GOT3 (cell line): ENCODE measurements at places on chromosomes 3 and 15.

DNA sequence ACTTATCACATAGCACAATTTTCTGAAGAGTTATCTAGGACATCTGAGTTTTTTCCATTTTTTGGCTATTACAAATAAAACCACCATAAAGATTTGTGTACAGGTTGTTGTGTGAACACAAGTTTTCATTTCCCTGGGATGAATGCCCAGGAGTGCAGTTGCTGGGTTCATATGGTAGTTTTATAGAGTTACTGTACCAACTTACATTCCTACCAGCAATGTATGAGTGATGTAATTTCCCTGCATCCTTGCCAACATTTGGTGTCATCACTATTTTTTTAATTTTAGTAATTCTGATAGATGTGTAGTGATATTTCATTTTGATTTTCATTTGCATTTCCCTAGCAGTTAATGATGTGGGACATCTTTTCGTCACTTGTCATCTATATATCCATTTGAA lies 20.5 kb downstream of the FILIP1L start:
- DNase-seq, result no peak

DNA sequence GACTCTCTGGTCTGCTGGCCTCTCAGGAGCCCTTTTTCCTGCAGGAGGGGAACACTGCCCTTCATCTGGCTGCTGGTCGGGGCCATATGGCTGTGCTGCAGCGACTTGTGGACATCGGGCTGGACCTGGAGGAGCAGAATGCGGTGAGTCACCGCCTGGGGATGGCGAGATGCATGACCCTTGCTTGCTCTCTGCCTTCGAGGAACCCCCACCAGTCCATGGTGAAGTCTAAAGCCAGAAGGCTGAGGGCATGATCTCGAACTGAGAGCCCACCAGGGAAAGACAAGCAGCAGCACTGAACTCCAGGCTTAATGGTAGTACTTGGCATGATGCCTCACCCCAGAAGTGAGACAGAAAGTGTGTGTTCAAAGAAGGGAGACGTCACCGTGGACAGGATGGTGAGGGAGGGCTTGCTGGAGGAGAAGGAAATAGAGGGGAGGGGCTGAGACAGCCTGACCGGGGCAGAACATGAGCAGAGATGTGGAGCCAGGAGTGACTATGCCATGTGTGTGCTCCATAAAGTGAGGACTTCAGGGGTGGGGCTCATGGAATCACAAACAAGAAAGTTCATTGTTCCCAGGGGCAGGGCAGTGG lies 19.2 kb downstream of the ANKDD1A start:
- no peak for DNase-seq

DNA sequence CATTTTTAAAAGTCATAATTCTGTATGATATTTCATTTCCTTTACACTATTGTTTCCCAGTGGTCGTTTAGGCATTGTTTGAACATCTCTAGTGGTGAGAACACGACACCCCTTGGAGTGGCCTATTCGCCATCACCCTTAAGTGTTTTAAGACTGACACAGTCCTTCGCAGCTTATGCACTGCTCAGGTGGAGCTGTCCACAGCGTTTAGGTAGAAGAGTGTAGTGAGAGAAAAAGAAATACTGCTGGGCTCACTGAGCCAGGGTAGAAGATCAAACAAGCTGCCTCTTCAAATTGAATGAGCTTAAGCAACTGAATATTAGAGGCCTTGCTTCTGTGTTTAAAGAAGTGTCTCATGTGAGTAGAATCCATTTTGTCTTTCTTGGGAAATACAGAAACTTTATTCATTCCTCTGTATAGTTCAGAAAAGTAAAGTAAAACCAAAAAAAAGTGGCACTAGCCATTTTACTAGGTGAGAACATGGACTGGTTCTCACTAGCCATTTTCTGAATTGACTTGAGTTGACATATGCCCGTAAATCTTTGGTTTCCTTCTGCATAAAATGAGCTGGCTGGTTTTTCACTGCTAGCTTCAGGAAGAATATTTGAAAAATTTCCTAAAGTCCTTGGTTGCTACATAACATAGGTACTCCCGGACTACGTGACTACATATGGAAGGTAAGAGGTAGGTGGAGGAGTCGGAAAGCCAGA lies 155.9 kb downstream of the P3H2 start:
- no peak for DNase-seq

DNA sequence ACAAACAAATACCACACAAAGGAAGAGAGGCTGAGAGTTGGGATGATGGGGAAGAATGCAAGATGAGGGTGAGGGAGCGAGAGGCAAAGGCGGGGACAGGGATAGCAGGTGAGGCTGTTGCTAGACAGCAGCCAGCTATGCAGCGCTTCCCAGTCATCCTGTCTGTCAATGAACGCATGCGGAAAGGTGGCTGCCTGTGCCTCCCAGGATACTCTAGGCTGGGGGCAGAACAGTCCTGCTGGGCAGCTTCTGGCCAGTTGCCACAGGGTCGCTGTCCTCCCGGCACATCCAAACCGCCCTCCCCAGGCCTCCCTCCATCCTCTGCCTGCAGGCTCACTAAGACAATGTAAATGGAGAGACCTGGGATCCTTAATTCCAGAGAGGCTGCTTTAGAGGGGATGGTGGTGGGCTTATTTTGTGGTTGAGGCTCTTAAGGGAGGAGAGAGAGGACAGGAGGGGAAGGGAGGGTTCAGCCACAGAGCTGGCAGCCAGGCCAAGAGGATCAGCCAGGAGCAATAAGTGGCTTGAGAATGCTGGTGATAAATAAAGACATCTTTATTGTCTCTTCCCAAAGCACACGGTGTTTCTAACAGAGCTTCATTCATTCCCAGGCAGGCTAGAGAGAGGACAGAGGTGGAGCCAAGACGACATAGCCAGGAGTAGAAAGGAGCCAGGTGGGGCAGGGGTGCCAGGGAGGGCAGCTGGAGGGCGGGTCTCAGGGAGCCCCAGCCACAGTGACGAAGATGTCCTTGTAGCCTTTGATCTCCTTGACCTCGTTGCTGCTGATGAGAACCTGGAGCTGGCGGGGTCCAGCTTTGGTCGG lies 9.2 kb upstream of the TGM5 start:
- no peak for DNase-seq

DNA sequence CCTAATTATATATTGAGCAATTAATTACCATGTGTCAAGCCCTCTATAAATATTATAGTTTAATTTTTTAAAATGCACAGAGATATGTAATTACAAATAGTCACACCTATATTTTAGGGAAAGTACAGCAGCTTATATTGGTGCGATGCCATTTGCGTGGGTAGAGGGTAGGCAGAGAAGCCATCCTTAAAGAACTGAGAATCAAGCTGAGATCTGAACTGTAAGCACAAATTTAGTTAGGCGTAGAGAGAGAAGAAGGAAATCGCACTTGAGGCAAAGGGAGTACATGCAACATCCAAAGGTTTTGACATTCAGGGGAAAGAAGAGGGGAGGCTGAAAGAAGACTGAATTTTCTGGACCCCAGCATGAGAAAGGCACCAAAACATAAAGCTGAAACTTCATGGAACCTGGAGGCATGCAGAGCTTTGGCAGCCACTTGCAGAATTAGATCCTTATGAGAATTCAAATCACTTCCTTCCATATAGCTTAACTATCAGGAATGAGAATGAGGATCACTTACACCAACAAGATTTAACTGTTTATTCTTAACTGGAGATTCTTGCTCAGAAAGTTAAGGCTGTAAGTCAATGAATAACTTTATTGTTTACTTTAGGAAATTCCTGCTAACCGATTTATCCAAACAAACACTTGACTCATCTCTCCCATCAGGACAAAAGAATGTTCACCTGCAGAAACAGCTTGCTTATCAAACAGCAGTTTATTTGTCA lies 114.3 kb downstream of the TGFBR2 start:
- DNase-seq, result no peak

- no peak for DNase-seq
Observed at GRCh38 chr15:37921527-37922385, 12.7 kb upstream of the TMCO5A start.

GRCh38 chr3:25294169-25294805 lies 133.8 kb upstream of the RARB start:
- DNase-seq, result no peak
